ENCODE measurements at places on chromosomes 1 and 21.
A peak's percentile ranks its signal among the peaks of the same experiment; 100 is the strongest.

DNA sequence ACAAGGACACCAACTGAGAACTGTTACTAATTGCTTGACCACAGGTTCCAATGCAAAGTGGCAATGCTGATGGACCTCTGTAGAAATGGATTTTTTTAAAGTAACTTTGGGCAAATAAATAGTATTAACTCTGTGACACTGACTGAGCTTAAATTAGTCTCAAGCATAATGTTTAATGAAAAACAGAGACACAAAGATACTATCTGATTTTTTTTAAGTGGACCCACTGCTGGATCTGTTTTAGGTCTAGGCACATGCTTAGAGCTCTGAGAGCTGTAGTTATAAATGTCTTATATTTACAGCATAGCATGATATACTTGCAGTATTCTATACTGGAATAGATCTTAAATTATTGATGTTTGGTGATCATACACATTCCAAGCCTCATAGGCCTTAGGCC, 481.6 kb upstream of the LRRC7 start:
- no peak for DNase-seq

- no peak for DNase-seq
Measured at GRCh38 chr1:95094923-95095322, 22.2 kb upstream of the ALG14 start.

DNA sequence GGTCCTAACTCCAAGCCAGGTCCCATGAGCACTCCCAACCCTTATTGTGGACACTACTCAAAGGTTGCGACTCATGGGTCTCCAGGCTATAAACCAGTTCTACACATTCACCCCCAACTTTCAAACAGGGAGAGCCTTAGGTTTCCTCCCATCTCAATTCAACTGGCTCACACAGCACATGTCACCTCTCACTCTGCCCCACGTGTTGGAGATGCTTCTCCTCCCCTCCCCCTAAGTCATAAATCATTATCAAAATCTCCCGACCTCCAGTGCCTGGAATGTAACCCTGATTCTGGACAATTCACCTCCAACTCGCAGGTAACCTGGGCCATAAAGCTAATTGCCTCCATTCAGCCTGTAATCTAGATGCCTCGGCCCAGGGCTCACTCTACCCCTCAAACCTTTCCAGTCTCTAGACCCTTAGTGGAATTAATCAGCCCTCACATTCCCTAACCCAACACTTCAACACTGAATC, 595 bp downstream of the AK2 start:
- no peak for DNase-seq

DNA sequence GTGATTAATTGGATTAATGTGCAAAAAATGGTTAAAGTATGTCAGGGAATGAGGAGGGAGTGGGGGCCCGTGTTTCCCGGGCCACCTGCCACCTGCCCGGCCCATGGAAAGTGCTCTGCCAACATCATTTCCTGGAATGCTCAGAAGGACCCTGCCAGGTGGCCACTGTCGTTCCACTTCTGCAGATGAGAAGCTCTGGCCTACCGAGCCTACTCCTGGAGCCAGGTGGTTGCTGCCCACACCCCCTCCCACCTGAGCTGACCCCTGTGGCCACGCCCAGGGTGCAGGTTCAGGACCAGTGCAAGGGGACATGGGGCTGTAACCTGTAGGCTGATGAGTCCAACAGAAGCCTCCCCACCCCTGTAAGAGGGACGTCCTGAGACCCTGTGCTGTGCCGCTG, 99.7 kb downstream of the PRDM16 start:
- no peak for DNase-seq

GRCh38 chr1:245843101-245843500, 664.0 kb downstream of the SMYD3 start:
- no peak for DNase-seq

- DNase-seq, result peak; percentile 30
Measured at GRCh38 chr1:39575191-39576015, 1.2 kb downstream of the PABPC4 start.

GRCh38 chr1:23593042-23593521, 33.8 kb upstream of the ID3 start:
- DNase-seq, result peak; percentile 56

GRCh38 chr21:41065539-41065938, 102.4 kb upstream of the BACE2 start:
- DNase-seq, result peak; percentile 50

GRCh38 chr1:41917835-41918449, 780 bp downstream of the HIVEP3 start:
- DNase-seq, result peak; percentile 45
